Thoracic aorta (tissue), 2 donors: ENCODE measurements at places on chromosomes 5 and 9.

DNA sequence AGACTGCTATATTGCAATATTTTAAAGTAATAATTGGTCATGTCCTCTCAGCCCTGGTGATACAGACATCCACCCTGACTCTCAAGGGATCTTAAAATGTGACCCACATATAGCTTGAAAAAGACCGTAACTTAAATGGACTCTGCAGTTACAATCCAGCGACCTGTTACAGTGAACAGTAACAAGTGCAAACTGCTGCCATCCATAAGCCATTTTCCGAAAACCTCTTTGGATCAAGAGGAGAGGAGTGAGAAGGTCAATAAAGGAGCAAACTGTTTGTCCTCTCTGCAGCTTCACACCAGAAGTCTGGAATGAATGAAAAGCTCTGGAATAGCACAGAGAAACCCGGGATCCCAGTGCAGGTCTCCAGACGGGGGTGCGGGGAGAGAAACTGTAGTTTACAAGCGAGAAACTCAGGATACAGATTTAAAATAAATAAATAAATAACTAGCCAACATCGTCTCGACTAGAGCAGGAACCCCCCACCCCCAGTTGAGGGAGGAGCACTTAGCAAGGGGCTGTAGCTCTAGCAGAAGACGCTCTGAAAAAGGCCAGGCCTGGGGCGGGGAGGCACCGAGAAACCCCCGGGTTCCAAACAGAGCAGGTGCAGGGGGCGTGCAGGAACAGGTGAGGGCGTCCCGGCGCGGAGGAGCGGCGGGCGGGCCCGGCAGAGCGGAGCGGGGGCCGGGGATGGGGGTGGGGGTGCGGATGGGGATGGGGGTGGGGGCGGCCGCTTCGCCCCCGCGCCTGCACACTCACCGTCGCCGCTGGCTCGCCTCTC lies 572 bp downstream of the ZDHHC21 start:
- no peak for DNase-seq

GRCh38 chr5:156087577-156088110 lies 239.3 kb upstream of the SGCD start:
- DNase-seq, result no peak

DNA sequence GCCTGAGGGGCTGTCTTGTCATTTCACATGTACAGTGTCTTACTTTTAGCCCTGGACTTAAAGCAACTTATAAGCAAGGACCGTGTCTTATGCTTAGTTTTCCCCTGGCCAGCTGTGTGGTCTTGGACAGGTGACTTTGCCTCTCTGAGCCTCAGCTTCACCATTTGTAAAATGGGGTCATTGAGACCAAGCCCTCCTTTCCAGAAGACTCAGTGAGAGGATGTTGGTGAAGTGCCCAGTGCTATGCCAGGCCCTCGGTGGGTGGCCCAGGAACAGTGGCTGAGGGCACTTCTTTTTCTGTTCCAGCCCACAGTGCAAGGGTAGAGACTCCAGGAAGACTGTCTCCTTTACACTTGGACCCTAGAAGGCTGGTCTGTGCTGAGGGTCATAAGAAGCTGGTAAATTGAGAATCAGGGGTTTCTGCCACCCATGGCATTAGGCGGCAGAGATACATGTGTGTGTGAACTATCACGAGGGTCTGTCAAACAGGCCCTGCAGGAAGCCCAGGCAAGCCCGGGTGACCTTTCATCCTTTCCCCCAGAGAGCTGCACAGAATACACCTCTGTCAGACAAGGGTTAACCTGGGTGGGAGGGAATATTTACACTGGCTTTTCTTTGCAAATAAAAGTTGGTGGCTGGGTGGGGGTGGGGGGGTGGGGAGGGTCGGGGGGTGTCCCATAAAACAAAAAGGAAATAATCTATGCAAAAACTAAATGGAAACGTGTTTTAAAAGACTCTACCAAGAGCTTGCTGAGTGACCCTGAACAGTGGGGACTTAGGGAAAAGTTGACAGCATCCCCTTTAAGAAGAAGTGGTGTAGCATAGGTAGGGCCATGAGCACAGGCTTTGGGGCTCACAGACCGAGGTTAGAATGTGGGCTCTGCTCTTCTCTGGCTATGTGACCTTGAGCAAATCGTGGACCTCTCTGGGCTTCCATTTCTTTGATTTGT lies 20.4 kb upstream of the KIF12 start:
- DNase-seq, result no peak

DNA sequence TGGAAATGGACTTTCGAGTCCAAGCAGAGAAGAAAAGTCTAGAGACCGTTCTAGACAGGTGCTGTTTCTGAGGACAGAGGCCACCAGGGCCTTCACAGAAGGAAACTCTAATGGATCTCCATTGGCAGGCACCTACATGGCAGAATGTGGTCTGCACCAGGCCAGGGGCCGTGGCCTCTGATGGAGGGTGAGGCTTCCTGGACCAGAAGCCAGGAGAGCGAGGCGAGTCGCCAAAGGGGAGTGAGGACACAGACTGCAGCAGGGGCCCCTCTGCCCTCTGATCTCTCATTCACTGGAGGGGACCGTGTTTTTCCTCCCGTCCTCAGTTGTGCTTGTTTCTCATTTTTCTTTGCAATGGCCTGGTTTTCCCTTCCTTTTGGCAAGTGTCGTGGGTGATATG lies 41.1 kb downstream of the ALG2 start:
- DNase-seq, result no peak

DNA sequence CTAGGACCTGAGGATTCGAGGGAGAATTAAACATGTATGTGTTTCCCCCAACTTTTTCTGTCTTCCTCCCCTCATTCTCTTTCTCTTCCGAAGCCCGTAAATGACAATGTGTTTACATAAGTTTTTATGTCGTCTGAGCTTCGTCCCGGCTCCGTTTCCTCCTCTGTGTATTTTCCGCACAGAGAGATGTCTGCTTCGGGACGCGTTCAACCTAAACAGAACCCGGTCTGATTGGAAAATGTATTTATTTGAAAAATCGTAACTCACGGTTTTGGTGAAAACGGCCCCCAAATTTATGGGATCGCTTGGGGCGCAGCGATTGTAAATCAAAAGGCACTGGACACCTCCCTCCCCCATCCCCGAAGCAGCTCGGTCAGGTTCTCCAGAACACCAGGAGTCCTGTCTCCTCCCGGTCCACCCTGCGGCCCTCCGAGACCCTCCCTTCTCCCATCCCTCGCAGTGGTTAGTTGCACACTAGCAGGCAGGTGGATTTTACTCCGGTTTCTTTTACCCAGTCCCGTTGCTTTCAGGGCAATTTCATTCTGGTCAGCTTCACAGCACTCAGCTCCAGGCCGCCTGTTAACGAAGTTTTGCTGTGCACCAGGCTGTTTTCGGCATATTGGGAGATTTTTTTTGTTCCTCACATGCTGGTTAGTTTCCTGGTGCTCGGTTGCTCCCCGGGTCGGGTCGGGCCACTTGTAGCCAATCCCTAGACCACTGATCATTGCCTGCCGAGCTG lies 5.8 kb upstream of the HAND1 start:
- DNase-seq, result no peak

GRCh38 chr9:114394523-114395333 lies 6.9 kb upstream of the AKNA start:
- no peak for DNase-seq

DNA sequence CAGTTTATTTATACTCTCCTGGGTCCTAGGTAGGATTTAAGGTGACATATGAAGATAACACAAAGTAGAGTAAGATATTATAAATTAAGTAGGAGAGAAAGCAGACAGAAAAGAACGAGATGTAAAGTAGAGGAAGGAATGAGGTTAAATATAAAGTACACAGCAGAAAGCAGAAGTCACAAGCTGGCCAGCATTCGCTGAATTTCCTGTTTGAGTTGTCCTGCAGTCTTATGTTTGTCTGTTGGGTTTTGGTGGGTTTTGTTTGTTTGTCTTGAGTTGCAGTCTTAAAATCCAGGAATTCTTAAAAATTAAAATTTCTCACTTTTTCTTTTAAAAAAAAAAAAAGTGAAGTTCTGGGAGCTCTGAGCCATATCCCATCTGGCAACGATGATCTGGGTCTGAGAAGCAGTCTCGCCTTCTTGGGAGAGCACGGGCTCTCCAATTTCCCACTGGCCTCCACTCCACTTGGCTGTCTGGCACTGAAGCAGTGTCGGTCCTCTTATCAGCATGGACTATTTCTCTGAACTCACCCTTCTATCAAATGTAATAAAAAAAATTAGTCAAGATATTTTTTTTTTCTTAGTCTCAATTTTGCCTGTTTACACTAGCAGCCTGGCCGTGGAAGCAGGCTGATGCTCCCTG lies 2.0 kb downstream of the S100Z start:
- no peak for DNase-seq

- no peak for DNase-seq
These were observed 681 bp upstream of the LHFPL2 start for GRCh38 chr5:78649211-78649695.

- DNase-seq, result no peak
These were observed 1653.1 kb upstream of the CDH9 start for GRCh38 chr5:28691526-28691925.

GRCh38 chr5:11902201-11902619 lies 2.0 kb downstream of the CTNND2 start:
- DNase-seq, result no peak

DNA sequence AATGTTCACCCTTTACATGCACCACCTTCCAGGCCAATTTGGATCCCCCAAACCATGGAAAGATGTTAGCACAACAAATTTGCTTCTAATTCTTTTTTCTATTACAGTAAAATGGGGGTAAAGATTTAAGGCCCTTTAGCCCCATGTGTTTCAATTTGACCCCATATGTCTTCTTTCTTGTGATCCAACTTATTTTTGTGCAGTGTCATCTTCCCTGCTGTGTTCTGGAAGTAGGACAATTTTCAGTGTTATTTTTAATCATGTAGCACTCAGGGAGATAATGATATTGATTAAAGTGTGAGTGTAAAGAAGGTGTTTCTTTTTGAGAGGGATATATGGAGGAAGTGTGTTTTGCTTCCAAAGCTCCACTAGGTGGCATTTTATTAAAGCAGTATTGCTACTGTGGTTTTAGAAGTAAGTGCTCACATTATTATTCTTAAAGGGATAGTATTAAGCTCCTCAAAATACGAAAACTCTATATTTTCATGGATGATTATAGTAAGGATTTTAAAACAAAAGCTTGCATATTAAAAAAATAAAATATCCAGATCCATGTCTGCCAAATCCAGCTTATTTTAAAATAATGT lies 118.7 kb upstream of the ATP10B start:
- no peak for DNase-seq

DNA sequence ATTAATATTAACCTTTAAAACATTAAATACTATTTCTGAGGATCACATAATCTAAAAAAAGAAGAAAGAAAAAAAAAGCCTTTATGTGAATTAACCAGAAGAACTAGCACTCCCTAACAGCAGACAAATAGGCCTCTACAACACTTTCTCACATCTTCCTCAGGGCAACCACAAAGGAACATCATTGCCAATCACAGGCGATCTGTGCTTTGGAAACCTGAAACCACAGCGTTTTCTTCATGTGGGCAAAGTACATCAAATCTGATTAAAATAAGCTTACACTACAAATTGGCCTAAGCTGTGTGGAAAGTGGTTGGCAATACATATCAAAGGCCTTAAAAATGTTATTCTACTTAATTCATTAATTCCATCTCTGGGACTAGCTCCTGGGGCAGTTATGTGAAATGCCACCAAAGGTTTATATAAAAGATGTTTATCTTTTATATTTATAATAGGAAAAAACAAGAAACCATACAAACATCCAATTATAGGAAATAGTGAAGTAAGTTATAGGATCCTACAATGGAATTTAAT lies 184.8 kb upstream of the TBCA start:
- no peak for DNase-seq

DNA sequence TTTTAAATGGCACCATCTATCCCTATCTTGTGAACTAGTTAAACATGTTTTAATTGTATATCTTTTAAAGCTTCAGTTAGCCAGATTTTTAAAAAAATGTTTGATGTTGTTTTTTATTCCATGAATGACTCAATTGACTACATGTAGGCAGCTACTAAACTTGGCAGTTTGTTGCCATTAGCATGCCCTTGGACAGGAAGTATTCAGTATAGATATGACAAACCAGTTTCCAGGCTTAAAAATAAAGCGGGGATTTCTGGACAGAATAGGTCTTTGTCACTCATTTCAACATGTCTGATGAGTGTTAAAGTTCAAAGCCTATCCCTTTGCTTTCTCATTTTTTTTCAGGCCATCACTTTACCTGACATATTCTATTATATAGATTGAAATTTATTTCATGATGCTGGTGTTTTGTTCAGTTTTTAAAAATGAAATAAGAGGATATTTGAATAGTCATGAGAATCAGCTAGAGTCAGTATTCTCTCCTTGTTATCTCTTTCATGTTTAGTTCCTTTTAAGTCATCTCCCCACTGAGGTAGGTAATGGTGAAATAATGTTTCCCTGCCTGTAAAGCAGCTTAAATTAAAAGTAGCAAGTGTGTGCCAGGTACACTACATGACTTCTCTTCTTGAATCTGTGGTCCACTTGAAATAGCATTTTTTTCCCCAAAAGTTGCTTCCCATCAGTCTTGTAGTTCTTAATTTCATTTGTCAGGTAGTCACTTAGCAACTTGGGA lies 11.9 kb downstream of the TNFAIP8 start:
- no peak for DNase-seq

DNA sequence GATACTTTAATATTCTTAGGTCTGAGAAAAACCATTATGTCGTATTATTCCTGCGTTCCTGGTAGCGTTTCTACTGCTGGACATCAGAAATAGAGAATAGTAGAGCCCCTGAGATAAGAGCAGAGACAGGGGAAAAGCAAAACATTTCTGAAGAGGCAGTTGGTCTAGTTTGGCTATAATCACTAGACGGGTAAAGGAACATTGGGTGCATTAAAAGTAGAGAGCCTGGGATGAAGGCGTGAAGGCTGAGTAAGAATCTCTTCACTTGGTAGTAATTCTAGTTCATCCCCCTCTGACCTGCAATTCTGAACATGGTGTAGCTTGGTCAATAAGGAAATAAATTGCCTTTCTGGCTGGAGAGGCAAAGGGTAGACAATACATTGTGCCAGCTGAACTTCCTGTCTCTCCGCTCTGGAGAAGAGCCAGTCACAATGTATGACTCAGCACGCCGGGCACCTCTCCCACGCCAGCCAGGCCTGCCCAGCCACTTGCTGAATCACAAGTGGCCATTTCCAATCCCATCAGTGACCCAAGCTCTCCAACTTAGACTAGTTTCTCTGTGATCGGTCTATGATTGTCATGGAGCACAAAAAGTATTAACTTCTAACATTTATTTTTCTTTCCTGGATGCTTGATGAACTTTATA lies 75.4 kb downstream of the STK32A start:
- DNase-seq, result peak; percentile 38

- DNase-seq, result no peak
These were observed 559.1 kb downstream of the CSNK1G3 start for GRCh38 chr5:124071039-124071438.

- DNase-seq, result no peak
These were observed 35.7 kb downstream of the OXCT1 start for GRCh38 chr5:41834506-41834905.

GRCh38 chr9:89878687-89879086 lies 273.9 kb downstream of the GADD45G start:
- DNase-seq, result peak; percentile 22

- DNase-seq, result no peak
These were observed 98.0 kb upstream of the OTULINL start for GRCh38 chr5:14483504-14484157.

DNA sequence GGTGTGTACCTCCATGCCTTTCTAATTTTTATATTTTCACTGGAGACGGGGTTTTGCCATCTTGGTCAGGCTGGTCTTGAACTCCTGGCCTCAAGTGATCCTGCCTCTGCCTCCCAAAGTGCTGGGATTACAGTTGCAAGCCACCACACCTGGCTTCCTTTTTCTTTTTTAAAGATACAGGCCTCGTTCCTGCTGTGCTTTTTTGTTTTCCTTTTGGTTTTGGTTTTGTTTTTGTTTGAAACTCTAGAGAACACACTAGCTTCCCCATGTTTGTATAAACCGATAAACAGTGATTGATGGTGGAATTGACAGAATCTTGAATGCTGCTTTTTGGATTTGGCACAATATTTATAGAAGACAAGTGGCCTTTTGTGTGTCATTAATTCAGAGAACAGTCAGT lies 1603.4 kb downstream of the MAT2B start:
- DNase-seq, result no peak
